Fibroblast of skin of right quadriceps (primary cell): ENCODE measurements at places on chromosomes 7 and 10.

- peak; percentile 8 for DNase-seq
Observed at GRCh38 chr10:94349327-94349726, 13.4 kb downstream of the NOC3L start.

GRCh38 chr10:16297069-16297468, 139.7 kb upstream of the PTER start:
- no peak for DNase-seq

DNA sequence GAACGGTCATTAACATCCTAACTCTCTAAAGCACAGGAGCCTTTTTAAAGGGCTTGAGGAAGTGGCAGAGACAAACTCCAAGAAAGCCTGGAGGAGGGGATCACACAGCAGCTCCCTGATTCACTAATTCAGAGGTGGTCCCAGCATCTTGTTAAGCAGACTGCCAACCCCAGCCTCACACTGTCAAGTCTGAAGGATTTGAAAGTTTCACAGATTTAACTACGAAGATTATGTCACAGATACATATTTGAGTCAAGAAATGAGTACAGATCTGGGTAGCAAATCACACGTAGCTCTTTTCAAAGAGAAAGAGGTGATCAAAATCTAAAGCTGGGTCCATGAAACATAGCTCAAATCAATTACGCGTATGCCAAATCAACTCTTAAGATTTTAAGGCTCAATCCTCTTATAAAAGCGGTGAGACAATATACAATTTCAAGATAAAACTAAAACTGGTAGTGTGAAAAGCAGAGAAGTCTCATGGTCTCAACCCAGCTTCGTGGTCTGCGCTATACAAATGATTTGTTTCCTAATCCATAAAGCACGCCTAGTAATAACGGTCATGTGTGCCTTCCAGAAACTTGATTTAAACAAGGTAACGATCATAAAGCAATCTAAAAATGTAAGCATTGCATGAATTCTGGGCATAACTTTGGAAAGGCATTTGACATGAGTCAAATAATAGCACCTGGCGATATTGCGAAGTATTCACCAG, 229.9 kb upstream of the MKLN1 start:
- no peak for DNase-seq

GRCh38 chr10:77592510-77592909, 45.1 kb downstream of the KCNMA1 start:
- no peak for DNase-seq

GRCh38 chr7:74141705-74142104, 32.5 kb upstream of the EIF4H start:
- no peak for DNase-seq

GRCh38 chr7:24576171-24577025, 3.1 kb downstream of the PALS2 start:
- DNase-seq = peak; percentile 71

DNA sequence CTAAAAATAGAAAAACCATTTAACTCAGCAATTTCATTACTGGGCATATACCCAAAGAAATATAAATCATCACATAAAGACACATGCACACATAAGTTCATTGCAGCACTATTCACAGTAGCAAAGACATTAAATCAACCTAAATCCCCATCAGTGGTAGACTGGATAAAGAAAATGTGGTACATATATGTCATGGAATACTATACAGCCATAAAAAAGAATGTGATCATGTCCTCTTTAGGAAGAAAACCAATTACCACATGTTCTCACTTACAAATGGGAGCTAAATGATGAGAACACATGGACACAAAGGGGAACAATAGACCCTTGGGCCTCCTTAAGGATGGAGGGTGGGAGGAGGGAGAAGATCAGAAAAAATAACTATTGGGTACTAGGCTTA, 36.0 kb upstream of the ACBD5 start:
- DNase-seq = no peak

DNA sequence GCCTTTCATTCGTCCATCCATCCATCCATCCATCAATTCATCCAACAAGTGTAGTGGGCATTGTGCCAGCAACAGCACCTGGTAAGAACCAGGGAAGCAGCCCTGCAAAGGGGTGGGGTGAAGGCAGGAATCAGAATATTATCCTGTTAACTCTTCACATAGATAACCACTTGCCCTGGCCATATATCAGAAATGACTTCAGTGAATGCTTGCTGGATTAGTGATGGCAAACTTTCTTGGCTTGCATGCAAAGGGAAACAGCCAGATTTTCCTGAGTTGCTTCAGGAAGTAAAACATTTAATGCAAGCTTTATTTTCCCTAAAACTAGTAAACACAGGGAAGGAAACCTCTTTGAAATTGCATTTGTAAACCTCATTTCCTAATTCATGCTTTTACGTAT, 743 bp downstream of the OR2A5 start:
- DNase-seq = no peak

DNA sequence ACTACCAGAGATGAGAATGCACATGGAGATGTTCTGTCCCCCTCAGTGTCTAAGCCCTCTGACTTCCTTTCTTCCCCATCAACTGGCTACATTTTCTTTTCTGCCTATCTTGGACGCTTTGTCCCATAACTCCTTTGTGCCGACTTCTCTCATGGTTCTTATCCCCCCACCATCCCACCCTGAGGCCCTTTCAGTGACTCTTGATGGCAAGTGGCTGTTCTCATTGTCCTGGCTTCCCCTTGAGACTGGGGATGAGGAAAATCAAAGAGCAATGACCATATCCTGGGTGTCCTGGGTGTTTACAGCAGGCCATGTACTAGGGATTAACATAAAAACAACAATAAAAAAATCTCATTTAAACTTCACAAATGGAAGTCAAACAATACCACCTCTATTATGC, 18.8 kb upstream of the GGCT start:
- DNase-seq = no peak

DNA sequence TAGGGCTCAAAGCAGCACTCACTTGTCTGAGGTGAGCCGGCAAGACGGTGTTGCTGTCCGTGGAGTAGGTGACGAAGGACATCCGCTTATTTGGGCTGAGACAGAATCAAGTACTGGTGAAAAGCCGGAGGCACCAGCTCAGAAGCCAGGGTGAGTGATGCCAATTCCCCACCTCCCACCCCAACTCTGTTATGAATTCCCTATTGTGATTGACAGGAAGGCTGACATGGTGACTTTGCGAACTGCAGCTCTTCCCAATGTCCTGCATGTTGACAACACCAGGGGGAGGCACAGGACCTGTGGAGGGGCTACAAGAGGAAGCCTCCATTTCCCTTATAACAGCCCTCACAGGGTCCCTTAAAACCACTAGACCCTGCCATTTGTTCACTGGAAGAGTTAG, 52.3 kb upstream of the MSMB start:
- DNase-seq = no peak

DNA sequence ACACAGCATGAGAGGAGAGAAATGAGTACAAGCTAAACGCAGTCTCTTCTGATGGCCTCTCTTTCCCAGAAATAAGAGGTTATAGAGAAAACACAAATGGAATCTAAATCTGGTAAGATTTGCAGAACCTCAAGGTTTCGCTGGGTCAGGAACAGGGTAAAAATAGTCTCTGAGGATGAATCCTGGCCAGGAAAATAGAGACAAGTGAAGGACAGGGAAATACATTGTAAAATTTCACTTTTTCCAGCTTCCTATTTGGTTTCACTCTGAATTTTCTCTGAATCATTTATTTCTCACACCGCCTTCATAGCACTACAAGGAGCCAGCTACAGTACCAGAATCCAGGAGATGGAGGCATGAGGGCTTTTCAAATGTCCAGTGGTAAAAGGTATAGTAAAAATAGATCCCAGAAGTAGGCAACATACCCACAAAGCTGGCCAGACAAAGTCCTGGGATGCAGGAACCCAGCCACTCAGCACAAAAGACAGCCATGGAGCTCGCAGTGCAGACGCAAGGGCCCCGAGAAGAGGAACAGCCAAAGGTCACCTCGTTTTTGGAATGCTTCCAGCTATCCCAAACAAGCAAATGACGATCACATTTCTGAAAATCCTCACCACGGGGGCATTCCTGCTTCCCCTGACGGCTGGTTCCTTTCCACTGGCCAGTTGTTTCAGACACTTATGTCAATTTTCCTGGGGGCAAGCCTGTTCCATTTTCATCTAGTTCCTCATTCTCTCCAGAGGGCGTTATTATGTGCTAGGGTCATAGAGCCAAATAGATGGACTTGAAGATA, 21.5 kb upstream of the IKZF1 start:
- DNase-seq = no peak

DNA sequence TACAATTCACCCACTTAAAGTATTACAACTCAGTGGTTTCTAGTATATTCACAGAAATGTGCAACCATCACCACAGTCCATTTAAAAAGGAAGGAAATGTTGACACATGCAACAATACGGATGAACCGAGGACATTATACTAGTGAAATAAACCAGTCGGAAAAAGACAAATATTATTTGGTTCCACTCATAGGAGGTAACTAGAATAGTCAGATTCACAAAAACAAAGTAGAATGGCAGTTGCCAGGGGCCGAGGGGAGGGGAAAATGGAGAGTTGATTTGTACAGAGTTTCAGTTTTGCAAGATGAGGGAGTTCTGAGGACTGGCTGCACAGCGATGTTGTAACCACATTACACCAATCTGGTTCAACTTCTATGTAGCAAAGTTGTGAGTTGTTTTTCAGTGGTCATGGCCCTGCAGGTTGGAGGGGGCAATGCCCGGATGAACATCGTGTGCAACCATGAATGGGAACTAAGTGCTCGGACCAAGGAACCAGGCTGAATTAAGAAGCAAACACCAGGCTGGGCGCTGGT, 17.6 kb upstream of the TNPO3 start:
- no peak for DNase-seq

DNA sequence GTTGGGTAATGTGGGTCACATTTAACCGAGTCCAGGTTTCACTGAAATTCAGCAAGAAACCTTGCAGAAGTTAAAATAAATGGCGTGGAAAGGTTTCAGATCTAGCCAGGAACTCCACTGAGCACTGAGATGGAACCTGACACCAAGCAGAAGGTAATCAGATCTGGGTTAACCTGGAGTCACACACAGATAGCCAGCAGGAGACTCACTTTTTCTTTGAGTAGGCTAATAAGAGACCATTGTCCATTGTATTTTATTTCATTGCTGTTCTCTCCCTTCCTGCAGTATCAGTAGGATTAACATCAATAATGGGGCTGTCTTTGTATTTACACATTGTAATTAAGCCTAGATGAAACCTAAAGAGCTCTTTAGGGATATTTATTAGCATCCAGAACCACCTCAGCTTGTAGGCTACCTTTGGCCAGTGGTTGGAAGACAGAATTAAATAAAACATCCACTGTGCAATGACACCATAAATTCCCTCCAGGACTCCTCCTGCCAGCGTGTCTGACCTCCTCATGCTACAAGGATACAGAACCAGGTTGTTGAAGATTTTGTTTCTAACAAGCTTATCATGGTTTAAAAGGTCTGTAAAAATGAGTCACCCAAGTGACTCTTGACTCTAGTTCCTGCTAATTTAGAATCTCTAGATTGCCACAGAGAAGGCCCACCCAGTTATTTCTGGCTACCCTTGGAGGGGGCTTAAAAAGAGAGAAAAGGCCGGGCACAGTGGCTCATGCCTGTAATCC, 151.1 kb downstream of the SORCS1 start:
- no peak for DNase-seq

DNA sequence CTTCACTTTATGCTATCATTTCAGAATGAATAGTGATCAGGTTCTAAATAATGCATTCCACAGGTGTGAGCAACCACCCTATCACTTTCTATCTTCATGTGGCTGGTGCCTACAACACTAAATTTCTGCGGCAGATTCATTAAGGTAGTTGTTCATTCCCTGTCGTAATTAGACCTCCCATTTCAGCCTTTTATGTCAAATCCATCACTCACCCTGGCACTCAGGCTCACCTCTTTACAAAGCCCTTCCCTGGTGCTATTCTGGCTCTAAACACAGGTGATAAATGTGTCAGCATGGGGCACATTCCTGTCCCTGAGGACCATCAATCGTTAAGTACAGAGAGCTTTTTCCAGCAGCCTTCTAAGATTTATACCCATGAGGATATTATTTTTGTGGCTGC, 300.0 kb upstream of the C7orf33 start:
- no peak for DNase-seq

- DNase-seq = no peak
Observed at GRCh38 chr10:2543142-2543886, 524.0 kb upstream of the PFKP start.

GRCh38 chr10:44261710-44262455, 123.0 kb downstream of the CXCL12 start:
- peak; percentile 59 for DNase-seq

- peak; percentile 56 for DNase-seq
Observed at GRCh38 chr10:27558612-27559020, 54.5 kb downstream of the RAB18 start.

GRCh38 chr10:88392222-88392621, 190.9 kb downstream of the RNLS start:
- DNase-seq = no peak

DNA sequence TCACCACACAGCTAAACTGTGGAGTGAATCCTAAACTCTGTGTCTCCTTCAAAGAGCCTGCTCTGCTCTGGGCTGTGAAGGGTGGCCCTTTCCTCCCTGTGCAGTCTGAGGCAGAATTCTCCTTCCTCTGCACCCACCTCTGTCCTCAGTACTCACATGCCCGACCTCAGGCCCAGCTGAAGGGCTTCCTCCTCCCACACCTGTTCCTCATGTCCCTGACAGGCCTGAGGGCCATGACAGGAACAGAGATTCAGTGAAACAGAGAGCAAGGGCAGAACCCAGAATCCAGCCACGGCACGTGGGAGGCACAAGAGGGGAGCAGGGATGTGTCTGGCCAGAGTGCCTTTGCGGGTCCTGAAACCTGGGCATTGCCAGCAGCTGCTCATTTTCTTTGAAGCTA, 13.9 kb downstream of the CREB3L2 start:
- DNase-seq = no peak

DNA sequence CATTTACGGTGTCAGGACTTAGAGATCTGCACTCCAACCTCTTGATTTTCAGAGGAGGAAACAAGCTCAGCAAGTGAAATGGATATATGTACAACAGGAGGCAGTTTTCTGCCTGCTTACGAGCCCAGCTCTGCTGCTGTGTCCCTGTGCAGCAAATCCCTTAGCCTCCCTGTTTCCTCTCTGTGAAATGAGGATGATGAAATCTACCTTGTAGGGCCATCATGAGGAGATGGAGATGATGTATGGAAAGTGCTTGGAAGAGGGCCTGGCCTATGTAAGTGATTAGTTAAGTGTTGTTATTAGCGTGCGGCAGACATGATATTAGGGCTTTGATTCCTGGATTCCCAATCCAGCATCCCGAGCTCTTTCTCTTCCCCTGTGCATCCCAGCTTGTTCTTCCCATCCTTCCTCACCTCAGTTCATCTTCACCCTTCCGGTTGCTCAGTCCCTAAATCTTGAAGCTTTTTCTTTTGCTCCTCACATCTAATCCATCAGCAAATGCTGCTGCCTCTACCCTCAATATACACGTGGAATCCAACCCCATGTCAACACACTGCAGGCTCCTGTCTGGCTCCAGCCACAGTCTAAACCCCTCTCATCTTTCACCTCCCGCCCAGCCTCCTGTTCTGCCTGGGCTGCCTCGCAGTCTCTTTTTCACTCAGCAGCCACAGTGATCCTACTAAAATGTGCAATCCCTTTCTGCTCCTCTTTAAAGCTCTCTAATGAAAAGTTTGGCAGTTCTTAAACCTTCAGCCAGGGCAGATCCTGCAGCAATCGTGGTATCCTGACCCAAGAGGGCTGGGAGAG, 113.8 kb downstream of the MARCHF5 start:
- no peak for DNase-seq

GRCh38 chr7:11749629-11750028, 82.4 kb downstream of the THSD7A start:
- DNase-seq = no peak

GRCh38 chr10:4831091-4831490, 5.1 kb downstream of the AKR1E2 start:
- no peak for DNase-seq
